B cell (primary cell): ENCODE measurements at places on chromosomes 7 and 10. TPM values are rescaled to one million over a fixed set of nuclear protein-coding genes. Genes with fewer than 3 reads are reported as not detected.

CAMK2B gene
- 0.41 TPM in 1 of 2 replicates, not detected in the other for total RNA-seq

CABCOCO1 gene
- not detected in 2 replicates for total RNA-seq

MCM10 gene
- total RNA-seq, result 0.15 and 0.42 TPM in 2 replicates

CALD1 gene
- total RNA-seq, result 0.69 and 1.6 TPM in 2 replicates

TRUB1 gene
- 11.2 and 15.7 TPM in 2 replicates for total RNA-seq

RBP3 gene
- not detected in 2 replicates for total RNA-seq

UTF1 gene
- 0.25 TPM in 1 of 2 replicates, not detected in the other for total RNA-seq

NKX1-2 gene
- not detected in 2 replicates for total RNA-seq

PNLIP gene
- not detected in 2 replicates for total RNA-seq

MYL10 gene
- not detected in 2 replicates for total RNA-seq

GPR37 gene
- not detected in 2 replicates for total RNA-seq

PLPP4 gene
- not detected in 2 replicates for total RNA-seq

FKBP14 gene
- total RNA-seq, result 4.2 and 5.7 TPM in 2 replicates

FGFR2 gene
- not detected in 2 replicates for total RNA-seq

PNLIPRP2 gene
- total RNA-seq, result not detected in 2 replicates

HYAL4 gene
- total RNA-seq, result not detected in 2 replicates

FXYD4 gene
- not detected in 2 replicates for total RNA-seq

FAM131B gene
- total RNA-seq, result 0.05 and 0.12 TPM in 2 replicates

TRDMT1 gene
- 20.4 and 24.5 TPM in 2 replicates for total RNA-seq

OR2A1 gene
- total RNA-seq, result not detected in 2 replicates

RARRES2 gene
- 0.46 TPM in 1 of 2 replicates, not detected in the other for total RNA-seq

ADAM22 gene
- 1.8 and 2.0 TPM in 2 replicates for total RNA-seq

CALML5 gene
- not detected in 2 replicates for total RNA-seq

WNT16 gene
- 6.9 and 7.4 TPM in 2 replicates for total RNA-seq

THNSL1 gene
- 4.3 and 4.9 TPM in 2 replicates for total RNA-seq

NUTM2E gene
- total RNA-seq, result 0.63 and 1.0 TPM in 2 replicates

EN2 gene
- not detected in 2 replicates for total RNA-seq

AGAP3 gene
- total RNA-seq, result 20.2 and 21.1 TPM in 2 replicates

ADGRA1 gene
- not detected in 2 replicates for total RNA-seq

MOGAT3 gene
- total RNA-seq, result not detected in 2 replicates

IKZF1 gene
- total RNA-seq, result 254 and 261 TPM in 2 replicates

WIPF3 gene
- total RNA-seq, result not detected in 2 replicates

CH25H gene
- total RNA-seq, result not detected in 2 replicates

GRM3 gene
- total RNA-seq, result not detected in 2 replicates

LEP gene
- not detected in 2 replicates for total RNA-seq

MYO3A gene
- total RNA-seq, result 1.4 and 1.7 TPM in 2 replicates

C10orf71 gene
- total RNA-seq, result not detected in 2 replicates

CALHM3 gene
- total RNA-seq, result not detected in 2 replicates

PLAC9 gene
- total RNA-seq, result not detected in 2 replicates

LRRC18 gene
- total RNA-seq, result not detected in 2 replicates
